Activated CD4-positive, alpha-beta memory T cell treated with anti-CD3 and anti-CD28 coated beads for 36 hours (primary cell): ENCODE measurements at places on chromosomes 7 and 10. TPM values are rescaled to one million over a fixed set of nuclear protein-coding genes. Genes with fewer than 3 reads are reported as not detected.
A peak's percentile ranks its signal among the peaks of the same experiment; 100 is the strongest.

The STAG3 gene
- 20.9 TPM for total RNA-seq

The KCND2 gene
- total RNA-seq, result not detected

The TRIL gene
- not detected for total RNA-seq

The ZNF425 gene
- 0.74 TPM for total RNA-seq

The CPVL gene
- total RNA-seq, result not detected

The COL1A2 gene
- total RNA-seq, result not detected

DNA sequence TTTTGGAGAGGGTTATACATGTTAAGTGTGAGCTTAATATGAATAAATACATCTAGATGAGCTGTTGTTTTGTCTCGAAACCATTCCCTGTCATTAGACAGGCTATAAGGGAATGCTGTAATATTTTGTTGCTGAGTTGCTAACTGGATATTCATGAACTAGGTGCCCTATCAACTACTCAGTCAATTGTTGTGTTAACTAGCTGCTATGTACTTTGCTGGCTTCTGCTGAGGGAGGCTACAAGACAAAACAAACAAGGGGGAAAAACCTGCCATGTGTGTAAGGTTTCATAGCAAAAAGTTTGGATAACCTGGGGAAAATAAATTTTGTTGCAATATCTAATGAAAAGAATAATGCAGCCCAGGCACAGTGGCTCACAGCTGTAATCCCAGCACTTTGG lies 110.4 kb downstream of the CSTF2T start:
- no peak for DNase-seq
- H3K27me3 ChIP-seq, result no peaks in the 10 kb centered on the region
- H3K27ac ChIP-seq, result no peak overlapping the region
- H3K4me1 ChIP-seq, result no peaks in the 10 kb centered on the region
- no peaks in the 10 kb centered on the region for H3K36me3 ChIP-seq

GRCh38 chr10:110471566-110472139 lies 26.1 kb upstream of the DUSP5 start:
- peaks cover 3% of the 10 kb centered on the region for H3K36me3 ChIP-seq
- DNase-seq, result no peak
- no peaks in the 10 kb centered on the region for H3K4me1 ChIP-seq
- no peak overlapping the region for H3K4me3 ChIP-seq
- H3K27ac ChIP-seq, result no peak overlapping the region

- no peaks in the 10 kb centered on the region for H3K4me1 ChIP-seq
- no peaks in the 10 kb centered on the region for H3K27me3 ChIP-seq
- H3K36me3 ChIP-seq, result no peaks in the 10 kb centered on the region
- DNase-seq, result no peak
Measured at GRCh38 chr7:74441801-74442200, 11.9 kb upstream of the GTF2IRD1 start.

DNA sequence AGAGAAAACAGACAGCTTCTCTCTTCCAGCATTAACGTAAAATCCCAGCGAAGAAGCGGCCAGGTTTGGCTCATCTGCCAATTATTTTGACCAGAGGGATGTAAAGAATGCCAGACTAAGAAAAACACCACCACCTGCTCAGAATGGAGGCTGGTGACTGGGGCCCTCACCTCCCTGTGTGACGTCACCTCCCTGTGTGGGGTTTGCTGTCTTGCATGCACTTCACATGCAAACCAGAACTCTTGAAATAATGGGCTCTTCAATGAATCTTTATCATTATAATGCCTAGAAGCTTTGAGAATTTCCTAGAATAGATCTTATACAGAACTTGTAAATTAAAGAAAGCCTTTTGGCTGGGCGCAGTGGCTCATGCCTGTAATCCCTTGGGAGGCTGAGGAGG lies 101.8 kb upstream of the WAC start:
- H3K27ac ChIP-seq, result no peak overlapping the region
- H3K4me1 ChIP-seq, result peaks cover 5% of the 10 kb centered on the region
- no peak for DNase-seq
- H3K36me3 ChIP-seq, result no peaks in the 10 kb centered on the region

DNA sequence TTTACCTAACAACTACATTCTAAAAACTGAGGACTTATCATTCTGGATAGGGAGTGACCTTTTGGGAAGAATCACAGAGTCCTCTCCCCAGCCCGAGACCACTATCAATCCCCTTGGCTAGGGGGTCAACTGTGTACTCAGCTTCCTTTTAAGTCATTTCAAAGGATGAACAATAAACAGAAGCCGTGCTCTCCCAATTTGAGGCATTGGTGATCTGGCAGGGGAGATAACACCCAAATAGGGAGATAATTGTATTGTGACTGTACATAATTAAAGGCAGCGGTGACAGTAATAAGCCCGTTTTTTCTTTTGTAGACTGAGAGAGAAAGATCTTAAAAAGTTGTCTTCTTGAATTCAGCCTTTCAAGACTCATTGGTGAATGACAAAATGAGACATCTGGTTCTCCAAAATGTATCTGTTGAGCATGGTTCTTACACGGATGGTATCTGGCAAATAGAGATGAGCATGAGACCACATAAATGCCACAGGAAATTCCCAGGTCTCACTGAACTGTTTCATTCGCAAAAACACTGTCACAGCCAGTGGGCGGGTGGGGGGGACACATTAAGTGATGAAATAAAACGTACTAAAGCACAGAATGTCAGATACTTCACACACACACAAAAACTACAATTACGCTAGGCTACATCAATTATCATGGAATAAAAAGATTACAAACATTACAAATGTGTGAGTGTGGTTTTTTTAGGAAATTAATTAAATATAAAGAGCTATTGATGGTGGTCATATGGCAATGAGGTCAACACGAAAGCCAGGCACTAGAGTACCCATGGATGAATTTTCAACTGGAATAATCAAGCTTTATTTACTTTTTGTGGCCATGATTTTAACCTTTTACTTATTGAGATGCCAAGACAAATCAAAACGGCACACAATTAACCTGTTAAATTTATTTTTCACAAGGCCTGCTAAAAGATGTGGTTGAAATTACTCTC lies 108.4 kb downstream of the HIPK2 start:
- peaks cover 28% of the 10 kb centered on the region for H3K4me1 ChIP-seq
- H3K27ac ChIP-seq, result peak overlapping the region; percentile 46
- peak; percentile 29 for DNase-seq

DNA sequence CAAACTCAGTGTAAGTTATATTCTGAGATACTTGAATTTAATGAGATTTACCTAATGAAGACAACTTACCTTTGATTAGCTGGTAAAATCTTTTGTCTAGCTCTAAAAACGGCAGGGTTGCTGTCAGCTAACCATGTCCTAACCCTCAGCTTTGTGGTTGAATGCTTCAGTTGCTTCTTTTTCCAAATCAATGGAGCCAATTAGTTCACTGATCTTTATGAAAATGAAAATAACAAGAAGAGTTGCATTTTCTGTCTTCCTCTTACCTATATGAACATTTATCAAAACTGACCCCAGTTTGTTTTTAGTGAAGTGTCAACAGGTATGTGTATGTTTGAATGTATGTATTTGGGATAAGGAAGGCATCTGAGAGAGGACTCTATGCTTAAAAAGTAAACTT lies 253.1 kb upstream of the MTPN start:
- no peak overlapping the region for H3K27ac ChIP-seq
- no peaks in the 10 kb centered on the region for H3K27me3 ChIP-seq
- DNase-seq, result no peak
- H3K4me3 ChIP-seq, result no peak overlapping the region
- peaks cover 3% of the 10 kb centered on the region for H3K36me3 ChIP-seq

- H3K4me1 ChIP-seq, result peaks cover 50% of the 10 kb centered on the region
- peaks cover 21% of the 10 kb centered on the region for H3K27me3 ChIP-seq
- H3K36me3 ChIP-seq, result no peaks in the 10 kb centered on the region
- no peak overlapping the region for H3K4me3 ChIP-seq
Measured at GRCh38 chr7:106485919-106486318, 175.0 kb downstream of the CCDC71L start.

DNA sequence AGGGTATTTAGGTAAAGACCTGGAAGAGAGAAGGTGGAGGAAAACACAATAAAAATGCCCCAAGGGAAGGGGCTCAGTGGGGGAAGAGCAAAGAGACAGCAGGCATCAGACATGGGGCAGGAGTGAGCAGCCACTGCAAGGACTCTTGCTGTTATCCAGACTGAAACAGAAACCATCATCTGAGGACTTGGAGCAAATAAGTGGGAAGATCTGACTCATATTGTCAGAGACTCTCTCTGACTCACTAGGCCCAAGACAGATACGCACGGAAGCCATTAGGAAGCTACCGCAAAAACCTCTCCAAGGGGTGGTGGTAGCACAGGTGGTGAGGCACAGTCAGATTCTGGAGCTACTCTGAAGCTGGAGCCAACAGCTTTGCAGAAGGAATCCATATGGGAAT lies 110.7 kb downstream of the RNF32 start:
- peaks cover 19% of the 10 kb centered on the region for H3K36me3 ChIP-seq
- no peak overlapping the region for H3K4me3 ChIP-seq
- DNase-seq, result peak; percentile 79
- peaks cover 14% of the 10 kb centered on the region for H3K4me1 ChIP-seq

- no peaks in the 10 kb centered on the region for H3K27me3 ChIP-seq
- no peak overlapping the region for H3K4me3 ChIP-seq
- DNase-seq, result no peak
Measured at GRCh38 chr10:82089327-82089726, 214.3 kb downstream of the NRG3 start.

- peaks cover 3% of the 10 kb centered on the region for H3K4me1 ChIP-seq
- no peak for DNase-seq
- peaks cover 3% of the 10 kb centered on the region for H3K27me3 ChIP-seq
- no peak overlapping the region for H3K4me3 ChIP-seq
Measured at GRCh38 chr10:121526135-121526790, 72.0 kb downstream of the FGFR2 start.

DNA sequence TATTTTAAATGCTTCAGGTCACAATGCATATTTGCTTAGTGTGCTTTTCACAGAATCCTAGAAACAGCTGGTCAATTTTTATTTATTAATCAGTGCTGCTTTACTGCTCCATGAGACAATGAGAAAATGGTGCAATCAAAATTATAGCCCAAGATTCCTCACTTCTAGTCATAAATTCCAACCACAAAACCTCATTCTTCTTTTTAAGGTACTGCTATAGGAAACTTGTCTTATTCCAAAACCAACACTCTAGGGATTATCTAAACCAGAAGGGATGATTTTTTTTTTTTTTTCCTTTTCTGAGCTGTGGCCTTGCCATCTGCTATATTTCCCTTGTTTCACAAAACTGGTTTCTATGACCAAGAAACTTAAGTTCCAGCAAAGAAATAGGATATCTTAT lies 64.0 kb upstream of the SEMA3A start:
- no peak overlapping the region for H3K4me3 ChIP-seq
- H3K27ac ChIP-seq, result no peak overlapping the region
- no peak for DNase-seq
- H3K36me3 ChIP-seq, result no peaks in the 10 kb centered on the region
- H3K4me1 ChIP-seq, result no peaks in the 10 kb centered on the region

- H3K4me3 ChIP-seq, result no peak overlapping the region
- DNase-seq, result no peak
- H3K36me3 ChIP-seq, result no peaks in the 10 kb centered on the region
- no peak overlapping the region for H3K27ac ChIP-seq
- H3K27me3 ChIP-seq, result peaks cover 15% of the 10 kb centered on the region
Measured at GRCh38 chr7:94055963-94056362, 51.8 kb upstream of the BET1 start.

DNA sequence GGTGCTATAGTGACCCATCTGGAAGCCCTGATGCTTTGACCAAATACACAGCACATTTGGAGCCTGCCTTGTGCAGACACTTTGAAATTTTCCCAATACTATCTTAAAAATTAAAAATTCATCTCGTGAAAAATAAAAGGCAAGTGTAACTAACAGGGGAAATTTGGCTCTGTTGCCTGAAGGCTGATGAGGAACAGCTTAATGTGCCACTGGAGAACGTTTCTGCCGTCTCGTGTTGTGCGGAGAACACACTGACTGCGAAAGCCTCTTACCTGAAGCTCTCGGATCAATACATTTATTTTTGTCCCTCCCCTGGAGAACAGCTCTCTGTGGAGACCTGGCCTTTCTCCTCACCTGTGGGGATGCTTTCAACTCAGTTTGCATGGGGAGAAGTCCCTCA lies 77.2 kb upstream of the CHST15 start:
- no peak overlapping the region for H3K27ac ChIP-seq
- H3K36me3 ChIP-seq, result no peaks in the 10 kb centered on the region
- H3K4me1 ChIP-seq, result no peaks in the 10 kb centered on the region
- peaks cover 5% of the 10 kb centered on the region for H3K27me3 ChIP-seq

DNA sequence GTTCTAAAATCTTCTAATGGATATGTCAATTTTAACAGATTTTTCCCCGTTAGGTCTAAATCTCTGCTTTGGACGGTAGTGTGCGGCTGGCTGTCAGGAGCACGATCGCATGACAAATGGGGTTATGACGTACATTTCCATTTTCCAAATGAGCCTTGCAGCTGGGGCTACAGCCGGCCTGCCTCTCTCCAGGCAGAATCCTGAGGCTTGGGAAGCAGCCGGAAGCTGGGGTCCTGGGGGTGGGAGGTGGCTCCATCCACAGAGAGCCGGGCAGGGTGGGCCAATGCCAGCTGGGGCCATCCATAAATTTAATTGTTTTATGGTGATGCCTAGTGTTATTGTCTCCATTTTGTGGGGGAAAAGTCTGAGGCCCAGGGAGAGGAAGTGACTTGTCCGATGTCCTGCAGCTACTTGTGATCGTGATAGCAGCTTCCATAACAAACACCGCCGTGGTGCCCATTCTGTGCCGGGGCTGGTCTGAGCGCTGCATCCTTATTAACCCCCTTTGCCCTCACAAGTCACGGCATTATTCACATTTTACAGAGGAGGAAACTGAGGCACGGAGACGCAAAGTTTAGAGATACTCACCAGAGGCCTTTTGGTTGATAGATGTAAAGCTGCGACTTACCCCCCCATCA lies 53.0 kb upstream of the EBF3 start:
- no peak for DNase-seq
- no peaks in the 10 kb centered on the region for H3K27me3 ChIP-seq
- H3K4me1 ChIP-seq, result peaks cover 2% of the 10 kb centered on the region
- no peak overlapping the region for H3K27ac ChIP-seq

GRCh38 chr10:14063531-14064285 lies 267.0 kb downstream of the FRMD4A start:
- no peaks in the 10 kb centered on the region for H3K4me1 ChIP-seq
- no peak overlapping the region for H3K4me3 ChIP-seq
- no peak for DNase-seq
- no peaks in the 10 kb centered on the region for H3K36me3 ChIP-seq
- H3K27ac ChIP-seq, result no peak overlapping the region
- H3K27me3 ChIP-seq, result peaks cover 2% of the 10 kb centered on the region

- peaks cover 32% of the 10 kb centered on the region for H3K36me3 ChIP-seq
- peak; percentile 90 for DNase-seq
- H3K27me3 ChIP-seq, result no peaks in the 10 kb centered on the region
- H3K4me3 ChIP-seq, result peak overlapping the region; percentile 27
- H3K27ac ChIP-seq, result peak overlapping the region; percentile 91
- peaks cover 94% of the 10 kb centered on the region for H3K4me1 ChIP-seq
Measured at GRCh38 chr7:5699467-5700384, 81.7 kb downstream of the RNF216 start.

- H3K36me3 ChIP-seq, result no peaks in the 10 kb centered on the region
- no peak overlapping the region for H3K4me3 ChIP-seq
- DNase-seq, result peak; percentile 71
- no peak overlapping the region for H3K27ac ChIP-seq
- no peaks in the 10 kb centered on the region for H3K4me1 ChIP-seq
Measured at GRCh38 chr10:101301111-101301731, 52.7 kb upstream of the BTRC start.
